ENCODE measurements at places on chromosomes 3 and 15.
A peak's percentile ranks its signal among the peaks of the same experiment; 100 is the strongest.

- peak; percentile 27 for DNase-seq
Observed at GRCh38 chr15:51623386-51623938, 891 bp upstream of the DMXL2 start.

DNA sequence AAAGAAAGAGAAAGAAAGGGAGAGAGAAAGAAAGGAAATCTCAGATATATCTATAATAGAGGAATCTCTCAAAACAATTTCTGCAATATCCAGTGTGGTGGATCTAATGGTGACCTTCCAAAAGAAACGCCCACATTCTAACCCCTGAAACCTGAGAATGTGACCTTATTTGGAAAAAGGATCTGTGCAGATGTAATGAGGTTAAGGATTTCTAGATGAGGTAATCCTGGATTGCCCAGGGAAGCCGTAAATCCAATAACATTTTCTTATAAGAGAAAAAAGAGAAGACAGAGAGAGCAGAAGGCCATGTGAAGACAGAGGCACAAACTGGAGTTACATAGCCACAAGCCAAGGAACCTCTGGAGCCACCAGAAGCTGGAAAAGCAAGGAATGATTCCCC is 307.6 kb downstream of the ZBTB20 start:
- no peak for DNase-seq

DNA sequence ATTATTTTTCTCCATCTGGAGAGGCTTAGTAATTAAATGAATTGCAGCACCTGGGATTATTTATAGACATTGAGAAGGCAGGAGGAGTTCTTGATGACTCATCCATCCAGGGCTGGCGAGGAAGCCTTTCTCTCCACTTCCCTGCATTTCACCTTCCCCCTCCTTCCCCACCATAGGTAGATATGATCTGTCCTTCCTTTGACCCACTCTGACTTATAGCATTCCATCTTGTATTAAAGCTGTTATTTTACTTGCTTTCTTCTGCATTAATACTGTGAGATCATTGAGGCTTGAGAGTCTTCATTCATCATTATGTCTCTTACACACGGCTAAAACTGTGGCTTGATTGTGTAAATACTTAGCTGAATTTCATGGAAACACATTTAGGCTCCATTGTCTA is 288.8 kb downstream of the FEZF2 start:
- no peak for DNase-seq

DNA sequence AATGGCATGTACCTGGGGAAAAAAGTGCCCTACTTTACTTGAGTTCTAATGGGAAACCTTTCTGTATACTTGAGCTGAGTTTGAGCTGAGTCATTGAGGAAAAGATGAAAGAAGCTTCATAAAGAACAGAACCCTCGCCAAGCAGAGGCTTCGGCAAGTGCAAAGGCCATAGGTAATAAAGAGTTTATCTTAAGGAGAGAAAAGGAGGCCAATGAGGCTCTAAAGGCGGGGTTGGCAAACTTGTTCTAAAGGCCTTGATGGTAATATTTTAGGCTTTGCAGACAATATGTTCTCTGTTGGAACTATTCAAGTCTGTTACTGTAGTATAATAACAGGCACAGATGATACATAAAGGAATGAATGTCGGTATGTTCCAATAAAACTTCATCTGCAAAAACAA is 17.6 kb upstream of the TRAT1 start:
- DNase-seq = no peak

GRCh38 chr15:55937040-55937439 is 56.4 kb downstream of the NEDD4 start:
- no peak for DNase-seq

DNA sequence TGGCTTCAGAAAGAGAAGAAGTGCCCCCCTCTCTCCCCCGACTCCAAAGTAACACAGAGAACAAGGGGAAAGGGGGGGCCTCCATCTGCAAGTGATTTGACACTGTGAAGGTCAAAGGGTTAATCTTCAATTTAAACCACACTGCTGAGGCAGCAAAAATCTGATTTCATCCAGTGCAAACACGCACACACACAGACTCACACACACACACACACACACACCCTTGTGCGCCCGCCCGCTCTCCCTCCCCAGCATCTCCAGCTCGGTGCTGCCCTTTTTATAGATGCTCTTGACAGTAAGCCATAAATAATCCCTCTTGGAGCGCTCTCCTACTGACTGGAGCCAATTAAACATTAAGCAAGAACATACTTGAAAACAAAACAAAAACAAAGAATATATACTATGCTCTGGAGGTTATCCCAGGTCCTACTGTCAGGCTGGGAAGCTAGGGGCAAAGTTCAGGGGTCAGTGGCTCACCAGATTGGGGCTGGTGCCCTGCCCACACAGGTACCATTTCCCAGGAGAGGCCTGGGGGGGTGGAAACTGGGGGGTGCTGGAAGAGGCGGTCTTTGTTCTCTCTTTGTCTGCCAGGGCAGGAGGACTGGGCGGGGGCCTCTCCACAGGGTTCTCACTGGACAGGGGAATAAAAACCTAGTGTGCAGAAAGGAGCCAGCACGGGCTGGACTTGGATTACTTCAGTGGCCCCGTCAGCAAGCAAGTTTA is 16.3 kb downstream of the BMF start:
- DNase-seq = no peak

- DNase-seq = no peak
Observed at GRCh38 chr3:50112462-50112861, 23.7 kb downstream of the RBM5 start.

- no peak for DNase-seq
Observed at GRCh38 chr3:2680236-2680635, 429.9 kb downstream of the IL5RA start.

DNA sequence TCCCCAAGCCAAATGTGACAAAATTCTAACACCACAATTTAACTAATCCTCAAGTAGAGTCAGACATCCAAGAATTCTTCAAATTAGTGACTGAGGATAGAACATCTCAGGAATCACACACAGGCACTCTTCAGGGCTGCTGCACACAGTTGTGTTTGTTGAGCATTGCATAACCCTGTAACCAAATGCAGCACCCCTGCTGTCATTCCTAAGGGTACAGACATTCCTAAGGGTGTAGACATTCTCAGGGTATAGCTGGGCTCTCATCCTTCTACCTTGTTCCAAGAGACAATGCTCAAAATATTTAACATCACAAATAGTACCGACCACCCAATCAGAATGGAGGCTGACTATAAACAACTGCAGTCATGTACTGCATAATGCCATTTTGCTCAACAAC is 107.1 kb upstream of the UBE2E2 start:
- no peak for DNase-seq

- no peak for DNase-seq
Observed at GRCh38 chr3:44835684-44836083, 26.0 kb upstream of the TMEM42 start.

GRCh38 chr3:57078344-57078634 is 17.8 kb downstream of the SPATA12 start:
- peak; percentile 18 for DNase-seq

DNA sequence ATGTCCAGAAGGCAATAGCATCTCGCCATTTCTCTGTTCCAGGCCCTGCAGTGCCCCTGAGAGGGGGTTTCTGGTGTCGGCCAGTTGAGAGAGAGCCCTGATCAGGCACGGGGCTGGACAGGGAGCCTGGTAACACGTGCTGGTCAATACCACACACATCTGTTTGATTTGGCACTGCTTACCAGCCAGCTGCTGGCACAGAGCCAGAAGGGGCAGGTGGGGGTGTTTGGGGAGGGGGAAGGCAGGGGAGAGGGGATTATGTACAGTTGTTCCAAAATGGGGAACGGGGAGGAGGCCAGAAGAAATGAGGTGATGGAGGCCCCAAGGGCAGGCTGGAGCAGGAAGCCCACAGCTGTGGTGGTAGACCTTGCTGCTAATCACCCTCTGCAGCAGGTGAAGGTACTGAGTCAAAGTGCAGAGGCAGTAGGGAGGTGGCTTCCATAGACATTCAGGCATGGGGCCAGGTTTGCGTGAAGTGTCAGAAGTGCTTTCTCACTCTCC is 153.5 kb upstream of the LPP start:
- peak; percentile 38 for DNase-seq

GRCh38 chr3:45125550-45126026 is 20.6 kb downstream of the CDCP1 start:
- no peak for DNase-seq

GRCh38 chr3:53616321-53616720 is 121.9 kb downstream of the CACNA1D start:
- DNase-seq = no peak

- DNase-seq = no peak
Observed at GRCh38 chr15:88835646-88836045, 32.4 kb downstream of the ACAN start.

DNA sequence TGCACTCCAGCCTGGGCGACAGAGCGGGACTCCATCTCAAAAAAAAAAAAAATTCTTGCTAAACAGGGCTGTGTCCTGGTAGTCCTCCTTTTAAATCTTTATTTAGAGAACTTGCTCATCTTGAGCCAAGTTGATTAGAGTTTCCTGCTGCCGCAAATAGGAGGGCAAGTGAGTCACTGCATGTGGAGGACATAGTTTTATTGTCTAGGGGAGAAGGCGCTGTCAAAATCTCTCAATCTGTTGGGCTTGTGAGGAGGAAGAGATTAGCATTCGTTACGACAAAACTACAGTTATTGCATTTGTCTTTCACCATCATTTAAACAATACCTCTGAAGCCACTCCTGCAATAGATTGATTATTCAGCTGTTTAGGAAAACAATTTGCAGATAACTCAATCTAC is 11.5 kb downstream of the MUC4 start:
- no peak for DNase-seq

GRCh38 chr3:185188816-185189215 is 36.0 kb upstream of the C3orf70 start:
- DNase-seq = no peak

DNA sequence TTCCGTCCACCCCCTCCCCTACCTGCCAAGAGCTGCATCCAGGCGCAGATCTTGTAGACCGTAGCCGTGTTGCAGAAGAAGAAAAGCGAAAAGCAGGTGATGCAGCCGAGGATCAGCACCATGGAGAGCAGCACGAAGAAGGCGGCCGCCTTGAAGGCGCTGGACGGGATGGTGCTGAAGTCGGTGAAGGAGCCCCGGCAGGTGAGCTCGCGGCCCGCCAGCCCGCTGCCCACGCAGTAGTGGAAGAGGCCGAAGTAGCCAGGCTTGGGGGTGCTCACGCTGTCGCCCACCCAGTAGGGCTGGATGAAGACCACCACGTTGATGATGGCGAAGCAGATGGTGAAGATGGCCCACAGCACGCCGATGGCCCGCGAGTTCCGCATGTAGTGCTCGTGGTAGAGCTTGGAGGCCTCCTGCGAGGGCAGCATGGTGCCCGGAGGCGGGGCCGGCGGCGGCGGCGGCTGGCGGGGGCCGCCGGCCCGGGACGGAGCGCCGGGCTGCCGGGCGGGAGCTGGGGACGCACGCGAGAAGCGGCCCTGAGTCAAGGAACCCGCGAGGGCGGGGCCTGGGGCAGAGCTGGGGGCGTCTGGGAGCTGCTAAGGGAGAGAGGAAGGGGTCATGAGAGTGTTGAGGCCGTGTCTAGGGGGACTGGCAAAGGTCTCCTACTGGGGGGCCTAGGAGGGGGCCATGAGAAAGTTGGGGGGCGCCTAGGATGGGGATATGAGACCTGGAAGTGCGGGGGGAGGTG is 1.2 kb downstream of the LHFPL4 start:
- peak; percentile 1 for DNase-seq

GRCh38 chr15:63447017-63447676 is 57.2 kb upstream of the USP3 start:
- DNase-seq = no peak

DNA sequence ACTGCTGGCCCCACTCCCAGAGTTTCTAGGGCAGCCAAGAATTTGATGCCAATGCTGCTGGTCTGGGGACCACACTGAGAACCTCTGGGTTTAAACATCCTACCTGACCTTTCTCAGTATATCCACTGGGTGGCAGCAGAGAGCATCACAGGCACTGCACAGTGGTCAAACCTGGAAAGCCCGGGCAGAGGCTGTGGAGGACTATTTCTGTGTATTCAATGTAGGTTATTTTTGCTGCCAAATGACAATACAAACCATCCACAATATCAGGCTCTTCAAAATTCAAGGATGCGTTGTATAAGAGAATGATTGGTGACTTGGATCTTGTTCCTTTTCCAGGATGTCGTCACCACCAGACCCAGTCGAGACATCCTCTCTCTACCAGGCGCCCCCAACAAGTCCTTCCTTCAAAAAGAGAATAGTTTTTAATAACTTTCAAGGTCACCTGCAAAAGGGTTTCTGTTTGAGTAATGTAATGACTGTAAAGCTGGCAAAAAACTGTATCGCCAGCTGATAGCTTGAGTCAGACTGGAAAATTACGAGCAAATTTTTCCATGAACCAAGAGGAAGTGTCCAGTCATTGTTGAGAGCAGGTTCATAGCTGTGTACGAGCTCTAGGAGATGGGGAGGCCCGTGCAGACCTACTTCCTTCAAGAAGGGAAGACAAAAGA is 30.5 kb upstream of the MYZAP start:
- peak; percentile 73 for DNase-seq

GRCh38 chr15:46892621-46893160 is 824.6 kb upstream of the SEMA6D start:
- DNase-seq = no peak

DNA sequence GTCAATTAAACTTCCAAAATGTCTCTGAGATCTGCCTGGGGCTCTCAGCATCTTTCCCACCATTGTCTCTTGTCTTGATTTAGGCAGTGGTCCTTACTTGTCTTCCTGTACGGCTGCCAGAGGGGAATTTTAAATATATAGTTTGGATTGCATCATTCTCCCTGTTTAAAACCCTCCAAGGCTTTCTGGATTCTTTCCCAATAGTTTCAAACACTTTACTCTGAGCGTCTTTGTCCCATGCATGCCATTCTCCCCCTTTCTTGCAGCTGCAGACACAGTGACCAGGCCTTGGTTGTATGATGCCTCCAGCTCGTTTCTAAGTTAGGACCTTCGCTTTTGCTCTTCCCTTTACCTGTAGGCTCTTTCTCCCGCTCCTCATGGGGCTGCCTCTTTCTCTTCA is 323.3 kb upstream of the CTNNB1 start:
- DNase-seq = no peak

- no peak for DNase-seq
Observed at GRCh38 chr3:54046641-54047214, 75.6 kb upstream of the CACNA2D3 start.

- DNase-seq = no peak
Observed at GRCh38 chr3:27644941-27645340, 77.2 kb downstream of the EOMES start.

DNA sequence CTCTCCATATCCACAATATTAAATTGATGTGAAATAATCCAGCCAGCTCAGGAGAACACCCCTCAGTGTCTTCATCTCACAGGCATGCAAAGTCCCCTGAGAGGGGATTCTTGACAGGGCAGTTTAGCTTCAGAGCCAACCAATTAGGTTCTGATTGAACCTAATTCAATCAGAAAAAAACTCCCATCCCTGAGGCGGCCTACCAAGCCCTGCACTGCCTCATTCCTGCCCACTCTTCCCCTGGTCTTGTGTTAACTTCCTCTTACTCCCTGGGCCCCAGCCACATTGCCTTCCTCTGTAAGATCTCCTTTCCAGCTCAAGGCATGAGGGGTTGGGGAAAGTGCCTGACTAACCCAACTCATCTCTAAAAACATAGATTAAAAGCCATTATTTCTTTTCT is 46.1 kb downstream of the FRMD4B start:
- DNase-seq = no peak

DNA sequence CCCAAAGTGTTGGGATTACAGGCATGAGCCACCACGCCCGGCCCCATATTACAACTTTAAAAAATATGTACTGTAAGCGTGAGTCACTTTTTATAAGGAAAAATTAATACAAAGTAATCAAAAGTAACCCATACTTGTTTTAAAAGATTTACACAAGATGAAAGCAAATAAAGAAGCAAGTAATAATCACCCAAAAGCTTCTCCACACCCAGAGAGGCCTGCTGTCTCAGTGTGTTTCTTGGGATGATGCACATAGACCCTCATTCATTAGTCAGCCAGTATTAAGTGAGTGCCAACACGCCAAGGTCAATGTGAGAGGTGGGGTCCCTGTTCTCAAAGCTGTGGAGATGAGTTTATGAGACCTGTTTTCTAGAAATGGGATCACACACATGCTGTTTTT is 12.0 kb downstream of the RPL32 start:
- no peak for DNase-seq

Data from CD4-positive, alpha-beta T cell treated with Interleukin-17A for 1 hour (primary cell).